T-helper 22 cell (primary cell): ENCODE measurements at places on chromosomes 5 and 9.

DNA sequence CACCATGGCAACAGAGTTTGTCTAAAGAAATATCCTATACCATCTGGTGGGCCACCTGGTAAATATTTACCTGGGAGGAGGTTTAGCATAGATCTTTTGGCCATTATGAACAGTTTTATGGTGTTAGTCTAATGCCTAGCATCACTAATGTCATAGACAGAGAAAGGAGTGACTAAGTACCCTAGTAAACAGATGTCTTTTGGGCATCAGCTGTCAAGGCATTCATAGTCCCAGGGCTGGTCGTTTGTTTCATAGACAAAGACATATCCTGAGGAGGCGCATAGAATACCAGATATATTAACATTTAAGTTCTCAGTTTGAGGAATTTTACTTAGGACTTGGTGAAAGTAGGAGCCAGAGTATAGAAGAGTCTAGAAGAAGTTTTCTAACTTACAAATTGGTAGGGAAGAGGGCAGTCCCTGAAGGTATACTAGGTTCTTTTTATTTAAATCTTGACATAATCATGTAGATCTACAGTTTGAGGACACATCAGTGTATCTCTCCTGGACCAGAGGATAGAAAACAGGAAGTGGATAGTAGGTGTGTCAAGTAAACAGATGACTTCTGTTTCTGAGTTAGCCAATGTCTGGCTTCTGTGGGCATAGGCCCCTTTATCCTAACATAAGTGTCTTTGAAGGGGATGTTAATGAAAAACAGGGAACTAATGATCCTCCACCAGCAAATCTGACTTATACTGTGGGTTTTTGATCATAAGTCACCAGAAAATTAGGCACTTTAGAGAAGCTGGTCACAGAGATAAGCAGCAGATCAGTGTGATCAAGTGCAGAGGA lies 105.0 kb upstream of the PRSS3 start:
- no peak for DNase-seq

GRCh38 chr9:120942186-120943001 lies 15.8 kb upstream of the TRAF1 start:
- no peak for DNase-seq

- DNase-seq: no peak
Observed at GRCh38 chr5:56686337-56687195, 128.8 kb upstream of the MAP3K1 start.

GRCh38 chr5:74063346-74063745 lies 437.4 kb downstream of the ARHGEF28 start:
- no peak for DNase-seq

DNA sequence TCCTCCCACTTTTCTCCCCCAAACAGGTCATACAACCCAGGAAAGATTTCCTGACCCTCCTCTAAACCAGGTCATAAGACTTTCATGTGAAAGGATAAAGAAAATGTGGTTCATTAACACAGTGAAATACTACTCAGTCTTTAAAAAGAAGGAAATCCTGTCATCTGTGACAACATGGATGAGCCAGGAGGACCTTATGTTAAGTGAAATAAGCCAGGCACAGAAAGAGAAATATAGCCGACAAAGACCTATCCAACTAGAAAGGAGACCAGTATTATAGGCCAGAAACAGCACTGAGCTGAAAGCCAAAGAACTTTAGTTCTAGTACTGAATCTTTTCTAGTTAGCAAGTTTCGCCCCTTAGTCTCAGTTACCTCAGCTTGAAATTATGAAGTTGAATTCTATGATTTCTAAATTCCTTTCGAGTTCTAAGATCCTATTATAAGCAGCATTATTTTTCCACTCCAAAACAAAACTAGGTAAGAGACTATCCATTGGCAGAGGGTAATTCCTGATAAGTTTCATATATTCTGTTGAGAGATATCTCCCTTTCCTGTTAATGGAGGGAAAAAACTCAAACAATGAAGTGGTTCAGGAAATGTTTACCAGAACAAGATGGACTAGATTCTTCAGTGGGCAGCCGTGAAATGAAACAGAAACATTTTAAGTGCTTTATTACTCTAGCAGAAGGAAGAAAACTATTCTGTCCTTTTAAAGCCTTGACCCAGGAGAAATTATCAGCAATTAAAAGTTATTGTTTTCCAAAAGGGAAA lies 42.5 kb downstream of the GNA14 start:
- no peak for DNase-seq
